Hepatocyte (in vitro differentiated cells): ENCODE measurements at places on chromosomes 6 and 20. TPM values are rescaled to one million over a fixed set of nuclear protein-coding genes. Genes with fewer than 3 reads are reported as not detected.

Gene C6orf58
- total RNA-seq = 0.12 TPM in 1 of 2 replicates, not detected in the other

Gene SCRT2
- total RNA-seq = not detected in 2 replicates

Gene LIN28B
- 8.6 and 8.9 TPM in 2 replicates for total RNA-seq

Gene FKBP1C
- 0.80 TPM in 1 of 2 replicates, not detected in the other for total RNA-seq

Gene MOG
- not detected in 2 replicates for total RNA-seq

Gene HLA-DPA1
- 2.6 and 5.3 TPM in 2 replicates for total RNA-seq

Gene PAX1
- 0.44 TPM in 1 of 2 replicates, not detected in the other for total RNA-seq

Gene ARFGEF2
- total RNA-seq = 46.6 and 48.0 TPM in 2 replicates

Gene CLVS2
- total RNA-seq = under 0.01 and 0.07 TPM in 2 replicates

Gene BMP6
- total RNA-seq = 2.9 and 4.3 TPM in 2 replicates

Gene ULBP3
- total RNA-seq = 5.1 and 6.6 TPM in 2 replicates

Gene GMPR
- 6.1 and 8.7 TPM in 2 replicates for total RNA-seq

Gene DYNLT2
- total RNA-seq = 2.9 and 4.0 TPM in 2 replicates

Gene PEX7
- 15.6 and 19.5 TPM in 2 replicates for total RNA-seq

Gene CD109
- 7.3 and 8.2 TPM in 2 replicates for total RNA-seq

Gene HDGFL1
- total RNA-seq = not detected in 2 replicates

Gene PSORS1C2
- total RNA-seq = not detected in 2 replicates

Gene GPR6
- not detected in 2 replicates for total RNA-seq

Gene KIFC1
- total RNA-seq = 6.9 and 12.7 TPM in 2 replicates

Gene SIRPA
- total RNA-seq = 14.0 and 16.0 TPM in 2 replicates

Gene OR2W1
- total RNA-seq = not detected in 2 replicates

Gene RAD21L1
- not detected in 2 replicates for total RNA-seq

Gene CD83
- 3.9 and 6.2 TPM in 2 replicates for total RNA-seq

Gene GNRH2
- total RNA-seq = 27.0 and 33.8 TPM in 2 replicates

Gene SLC22A1
- 6.1 and 6.7 TPM in 2 replicates for total RNA-seq

Gene VGLL2
- not detected in 2 replicates for total RNA-seq
